ENCODE measurements at places on chromosomes 11 and 22.
A peak's percentile ranks its signal among the peaks of the same experiment; 100 is the strongest.

DNA sequence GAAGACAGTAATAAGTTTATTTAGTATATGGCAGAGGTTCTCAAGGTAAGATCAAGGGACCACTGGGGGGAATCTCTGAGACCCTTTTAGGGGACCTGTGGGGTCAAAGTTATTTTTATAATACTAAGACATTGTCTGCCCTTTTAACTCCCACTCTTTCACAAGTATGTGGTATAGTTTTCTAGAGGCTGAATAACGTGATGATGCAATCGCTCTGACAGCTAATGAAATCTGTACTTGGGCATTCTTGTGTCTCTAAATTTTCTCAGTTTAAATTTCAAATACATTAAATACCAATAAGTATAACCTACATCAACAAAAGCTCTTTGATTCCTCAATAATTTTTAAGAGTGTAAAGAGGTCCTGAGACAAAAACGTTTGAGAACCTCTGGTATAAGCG, 147.9 kb downstream of the ATG16L2 start:
- no peak for DNase-seq

- DNase-seq = no peak
Observed at GRCh38 chr22:23774922-23775436, 2.3 kb downstream of the MMP11 start.

- no peak for DNase-seq
Observed at GRCh38 chr11:66326261-66327111, 9.6 kb upstream of the CD248 start.

GRCh38 chr22:24178021-24178431, 3.3 kb upstream of the SUSD2 start:
- DNase-seq = no peak

DNA sequence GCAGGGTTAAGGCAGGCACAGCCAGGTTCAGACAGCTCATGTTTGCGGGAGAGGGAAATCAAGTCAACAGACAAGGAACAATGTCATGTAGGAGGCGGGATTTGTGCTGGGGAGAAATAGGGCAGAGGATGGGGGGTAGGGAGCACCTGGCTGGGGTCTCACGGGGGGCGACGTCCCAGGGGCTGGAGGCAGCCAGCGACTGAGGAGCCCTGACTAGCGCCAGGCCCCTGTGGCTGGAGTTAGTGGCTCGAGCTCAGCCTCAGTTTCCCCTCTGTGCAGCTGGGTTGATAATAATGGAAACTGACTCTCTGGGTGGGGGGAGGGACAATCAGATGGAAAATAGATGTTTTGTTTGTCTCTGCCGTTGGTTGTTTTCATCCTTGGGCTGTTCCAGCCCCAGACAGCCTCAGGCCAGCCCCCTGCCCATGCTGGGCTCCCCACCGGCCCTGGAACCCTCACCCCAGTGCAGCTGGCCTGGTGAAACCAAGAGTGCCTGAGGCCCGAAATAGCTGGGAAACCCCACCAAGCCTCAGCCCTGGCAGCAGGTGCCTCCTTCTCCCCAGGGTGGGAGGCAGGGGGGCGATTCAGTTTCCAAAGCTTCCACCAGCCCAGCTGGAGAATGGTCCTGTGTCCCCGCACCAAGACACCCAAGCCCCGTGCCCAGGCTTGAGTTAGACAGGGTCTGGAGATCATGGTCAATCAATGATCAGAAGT, 44.1 kb downstream of the IGLL5 start:
- no peak for DNase-seq

DNA sequence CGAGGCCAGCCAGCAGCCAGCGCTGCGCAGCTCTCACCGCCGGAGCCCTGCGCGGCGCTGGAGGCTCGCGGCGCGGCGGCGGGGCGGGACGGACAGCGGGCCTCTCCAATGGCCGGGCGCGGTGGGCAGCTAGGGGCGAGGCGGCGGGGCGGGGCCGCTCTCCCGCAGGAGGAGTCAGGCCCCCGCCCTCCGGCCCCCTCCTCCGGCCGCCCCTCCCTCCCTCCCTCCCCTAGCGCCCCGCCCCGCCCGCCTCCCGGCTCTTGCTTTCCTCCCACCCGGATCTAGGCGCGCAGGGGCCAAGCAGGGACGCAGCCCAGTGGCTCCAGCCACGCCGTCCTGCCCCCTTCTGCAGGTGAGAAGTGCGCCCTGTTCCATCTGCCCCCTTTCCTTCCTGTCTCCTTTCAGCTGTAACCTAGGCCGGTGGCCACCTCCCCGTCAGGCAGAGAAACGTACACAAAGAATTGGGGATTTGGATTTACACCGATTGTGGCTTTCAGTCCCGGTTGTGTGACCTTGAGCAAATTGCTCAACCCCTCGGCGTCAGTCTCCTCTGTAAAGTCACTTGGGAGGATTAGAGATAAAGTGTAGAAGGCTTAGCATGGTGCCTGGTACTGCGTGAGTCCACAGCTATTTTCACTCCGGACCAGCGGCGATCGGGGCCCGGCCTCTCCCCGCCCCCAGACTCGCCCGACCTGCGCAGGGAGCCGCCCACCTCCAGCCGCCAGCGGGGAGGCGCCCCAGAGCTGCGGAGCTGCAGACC, at the start of gene FZD4:
Gene FZD4 (minus strand): TSS at position 35 of the 760 bp plus-strand sequence. CDS start 310 bp downstream, outside the sequence.
- DNase-seq = peak; percentile 12

GRCh38 chr11:78548911-78549590, 25.6 kb downstream of the NARS2 start:
- DNase-seq = no peak

DNA sequence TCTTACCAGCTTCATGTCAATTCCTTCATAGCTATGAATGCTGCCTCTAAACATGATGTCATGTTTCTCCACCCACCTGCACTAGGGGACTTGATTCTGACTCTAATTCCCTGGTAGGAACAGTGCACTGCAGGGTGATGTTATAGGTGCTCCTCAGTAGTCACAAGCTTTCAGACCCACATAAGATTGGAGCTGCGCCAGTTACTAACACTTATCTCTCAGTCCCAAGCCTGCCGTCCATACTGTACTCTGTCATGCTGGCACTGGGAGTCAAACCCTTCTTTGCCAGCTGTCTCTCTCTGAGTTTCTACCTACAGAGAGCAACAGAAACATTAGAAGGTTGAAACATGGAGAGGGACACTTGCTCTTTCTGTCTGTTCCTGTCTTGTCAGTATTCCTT, 5.5 kb downstream of the OR56A1 start:
- DNase-seq = no peak

DNA sequence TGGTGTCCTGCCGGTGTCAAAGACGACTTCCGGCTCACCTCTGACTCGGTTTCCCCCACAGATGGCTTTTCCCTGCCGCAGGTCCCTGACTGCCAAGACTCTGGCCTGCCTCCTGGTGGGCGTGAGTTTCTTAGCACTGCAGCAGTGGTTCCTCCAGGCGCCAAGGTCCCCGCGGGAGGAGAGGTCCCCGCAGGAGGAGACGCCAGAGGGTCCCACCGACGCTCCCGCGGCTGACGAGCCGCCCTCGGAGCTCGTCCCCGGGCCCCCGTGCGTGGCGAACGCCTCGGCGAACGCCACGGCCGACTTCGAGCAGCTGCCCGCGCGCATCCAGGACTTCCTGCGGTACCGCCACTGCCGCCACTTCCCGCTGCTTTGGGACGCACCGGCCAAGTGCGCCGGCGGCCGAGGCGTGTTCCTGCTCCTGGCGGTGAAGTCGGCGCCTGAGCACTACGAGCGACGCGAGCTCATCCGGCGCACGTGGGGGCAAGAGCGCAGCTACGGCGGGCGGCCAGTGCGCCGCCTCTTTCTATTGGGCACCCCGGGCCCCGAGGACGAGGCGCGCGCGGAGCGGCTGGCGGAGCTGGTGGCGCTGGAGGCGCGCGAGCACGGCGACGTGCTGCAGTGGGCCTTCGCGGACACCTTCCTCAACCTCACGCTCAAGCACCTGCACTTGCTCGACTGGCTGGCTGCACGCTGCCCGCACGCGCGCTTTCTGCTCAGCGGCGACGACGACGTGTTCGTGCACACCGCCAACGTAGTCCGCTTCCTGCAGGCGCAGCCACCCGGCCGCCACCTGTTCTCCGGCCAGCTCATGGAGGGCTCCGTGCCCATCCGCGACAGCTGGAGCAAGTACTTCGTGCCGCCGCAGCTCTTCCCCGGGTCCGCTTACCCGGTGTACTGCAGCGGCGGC, 5.5 kb downstream of the B3GNT6 start:
- no peak for DNase-seq

- no peak for DNase-seq
Observed at GRCh38 chr11:76406359-76406758, 25.2 kb downstream of the GVQW3 start.

Data from naive thymus-derived CD8-positive, alpha-beta T cell (primary cell).